ENCODE measurements at places on chromosomes 12 and 14. TPM values are rescaled to one million over a fixed set of nuclear protein-coding genes. Genes with fewer than 3 reads are reported as not detected.
A peak's percentile ranks its signal among the peaks of the same experiment; 100 is the strongest.

DNA sequence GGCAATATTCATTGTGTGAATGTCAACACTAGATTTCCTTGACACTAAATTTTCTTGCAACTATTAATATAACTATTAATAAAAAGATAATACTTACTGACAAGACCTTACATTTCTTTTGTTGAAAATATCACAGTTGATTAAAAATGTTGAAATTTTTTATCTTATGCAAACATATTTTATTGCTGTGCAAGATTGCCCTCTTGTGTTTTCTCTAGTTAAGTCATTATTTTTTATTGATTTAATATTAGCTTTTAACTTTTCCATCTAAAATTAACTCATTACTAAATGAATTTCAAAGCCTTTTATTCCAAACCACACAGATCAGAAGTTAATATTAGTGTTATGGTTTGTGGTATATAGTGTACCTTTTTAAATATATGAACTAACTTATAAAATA is 11.7 kb upstream of the NAA30 start:
- no peaks in the 10 kb centered on the region for H3K36me3 ChIP-seq
- H3K4me3 ChIP-seq: no peak overlapping the region
- no peak overlapping the region for H3K27ac ChIP-seq
- H3K4me1 ChIP-seq: no peaks in the 10 kb centered on the region
- DNase-seq: no peak

GRCh38 chr12:52836491-52837412 is 2.6 kb upstream of the KRT79 start:
- no peaks in the 10 kb centered on the region for H3K36me3 ChIP-seq
- DNase-seq: no peak
- no peak overlapping the region for H3K4me3 ChIP-seq
- no peaks in the 10 kb centered on the region for H3K4me1 ChIP-seq

GRCh38 chr12:115424003-115424402 is 740.0 kb upstream of the TBX3 start:
- no peaks in the 10 kb centered on the region for H3K4me1 ChIP-seq
- no peak overlapping the region for H3K27ac ChIP-seq
- no peaks in the 10 kb centered on the region for H3K36me3 ChIP-seq
- DNase-seq: no peak
- no peaks in the 10 kb centered on the region for H3K27me3 ChIP-seq

- peaks cover 10% of the 10 kb centered on the region for H3K4me1 ChIP-seq
- DNase-seq: no peak
- no peak overlapping the region for H3K4me3 ChIP-seq
Measured at GRCh38 chr14:100007254-100007653, 58.0 kb upstream of the EVL start.

DNA sequence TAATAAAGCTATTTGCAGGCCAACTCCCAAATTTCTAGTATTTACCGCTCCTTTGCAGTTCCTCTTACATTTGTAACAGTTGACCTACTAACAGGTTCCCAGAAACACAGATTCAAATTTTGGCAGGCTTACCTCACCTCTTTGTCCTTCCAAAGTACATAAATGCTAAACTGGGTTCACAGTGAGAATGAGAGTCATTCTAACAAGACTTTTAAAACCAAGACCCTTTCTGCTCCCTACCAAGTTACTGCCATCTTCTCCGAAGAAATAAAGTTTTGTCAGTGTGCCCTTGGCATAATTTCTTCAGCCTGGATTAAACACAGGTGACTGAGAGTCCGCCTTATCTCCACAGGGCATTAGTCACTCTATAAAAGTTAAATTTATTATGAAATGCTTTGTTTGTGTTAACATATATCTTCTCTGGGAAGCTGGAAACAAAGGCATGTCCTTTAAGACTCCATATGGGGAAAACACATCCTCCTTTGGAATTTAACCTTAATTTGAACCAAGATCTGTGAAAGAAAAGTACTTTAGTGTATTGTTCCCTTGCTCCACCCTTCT is 28.2 kb downstream of the FOXA1 start:
- H3K27me3 ChIP-seq: no peaks in the 10 kb centered on the region
- H3K4me1 ChIP-seq: peaks cover 12% of the 10 kb centered on the region
- H3K27ac ChIP-seq: peak overlapping the region; percentile 17
- no peaks in the 10 kb centered on the region for H3K36me3 ChIP-seq

- H3K27ac ChIP-seq: no peak overlapping the region
- H3K4me3 ChIP-seq: no peak overlapping the region
- no peak for DNase-seq
Measured at GRCh38 chr12:45131506-45131905, 80.6 kb upstream of the DBX2 start.

GRCh38 chr14:68476212-68477109 is 316.4 kb downstream of the ZFP36L1 start:
- H3K27ac ChIP-seq: peak overlapping the region; percentile 80
- no peaks in the 10 kb centered on the region for H3K36me3 ChIP-seq
- H3K27me3 ChIP-seq: no peaks in the 10 kb centered on the region
- DNase-seq: peak; percentile 78
- H3K4me3 ChIP-seq: no peak overlapping the region

GRCh38 chr14:24804552-24805212 is 170.7 kb upstream of the GZMB start:
- H3K36me3 ChIP-seq: no peaks in the 10 kb centered on the region
- peaks cover 29% of the 10 kb centered on the region for H3K4me1 ChIP-seq
- H3K4me3 ChIP-seq: no peak overlapping the region
- H3K27me3 ChIP-seq: no peaks in the 10 kb centered on the region

- H3K27ac ChIP-seq: no peak overlapping the region
- peaks cover 16% of the 10 kb centered on the region for H3K27me3 ChIP-seq
- no peaks in the 10 kb centered on the region for H3K36me3 ChIP-seq
Measured at GRCh38 chr12:113980537-113981337, 14.6 kb upstream of the RBM19 start.

- DNase-seq: no peak
- no peaks in the 10 kb centered on the region for H3K36me3 ChIP-seq
- H3K4me3 ChIP-seq: no peak overlapping the region
Measured at GRCh38 chr14:72625689-72626088, 268.2 kb downstream of the DPF3 start.

DNA sequence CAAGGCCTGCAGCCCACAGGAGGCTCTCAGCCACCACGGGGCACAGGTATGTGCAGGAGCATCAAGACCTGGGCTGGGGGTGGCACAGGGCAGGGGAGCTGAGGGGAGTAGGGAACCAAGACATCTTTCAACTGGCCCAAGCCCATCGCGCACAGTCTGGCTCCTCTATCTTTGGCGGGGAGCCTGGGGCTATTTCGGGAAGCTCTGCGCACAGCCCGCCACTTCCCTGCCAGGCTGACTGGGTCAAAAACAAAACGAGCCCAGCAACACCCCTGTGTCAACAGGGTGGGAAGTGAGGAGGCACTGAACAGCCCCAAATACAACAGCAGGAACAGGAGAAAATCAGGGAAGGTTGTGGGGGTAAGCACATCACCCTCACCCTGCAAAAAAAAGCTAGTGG is 83.9 kb downstream of the ARL6IP4 start:
- H3K27me3 ChIP-seq: no peaks in the 10 kb centered on the region
- no peak overlapping the region for H3K4me3 ChIP-seq
- no peaks in the 10 kb centered on the region for H3K36me3 ChIP-seq
- H3K4me1 ChIP-seq: peaks cover 40% of the 10 kb centered on the region
- DNase-seq: no peak
- H3K27ac ChIP-seq: peak overlapping the region; percentile 79

GRCh38 chr12:111270239-111270638 is 98.7 kb downstream of the PHETA1 start:
- DNase-seq: no peak
- no peaks in the 10 kb centered on the region for H3K4me1 ChIP-seq
- H3K27me3 ChIP-seq: no peaks in the 10 kb centered on the region
- H3K27ac ChIP-seq: no peak overlapping the region

GRCh38 chr12:10661338-10661737 is 12.5 kb downstream of the STYK1 start:
- DNase-seq: no peak
- H3K36me3 ChIP-seq: no peaks in the 10 kb centered on the region
- H3K4me3 ChIP-seq: no peak overlapping the region

DNA sequence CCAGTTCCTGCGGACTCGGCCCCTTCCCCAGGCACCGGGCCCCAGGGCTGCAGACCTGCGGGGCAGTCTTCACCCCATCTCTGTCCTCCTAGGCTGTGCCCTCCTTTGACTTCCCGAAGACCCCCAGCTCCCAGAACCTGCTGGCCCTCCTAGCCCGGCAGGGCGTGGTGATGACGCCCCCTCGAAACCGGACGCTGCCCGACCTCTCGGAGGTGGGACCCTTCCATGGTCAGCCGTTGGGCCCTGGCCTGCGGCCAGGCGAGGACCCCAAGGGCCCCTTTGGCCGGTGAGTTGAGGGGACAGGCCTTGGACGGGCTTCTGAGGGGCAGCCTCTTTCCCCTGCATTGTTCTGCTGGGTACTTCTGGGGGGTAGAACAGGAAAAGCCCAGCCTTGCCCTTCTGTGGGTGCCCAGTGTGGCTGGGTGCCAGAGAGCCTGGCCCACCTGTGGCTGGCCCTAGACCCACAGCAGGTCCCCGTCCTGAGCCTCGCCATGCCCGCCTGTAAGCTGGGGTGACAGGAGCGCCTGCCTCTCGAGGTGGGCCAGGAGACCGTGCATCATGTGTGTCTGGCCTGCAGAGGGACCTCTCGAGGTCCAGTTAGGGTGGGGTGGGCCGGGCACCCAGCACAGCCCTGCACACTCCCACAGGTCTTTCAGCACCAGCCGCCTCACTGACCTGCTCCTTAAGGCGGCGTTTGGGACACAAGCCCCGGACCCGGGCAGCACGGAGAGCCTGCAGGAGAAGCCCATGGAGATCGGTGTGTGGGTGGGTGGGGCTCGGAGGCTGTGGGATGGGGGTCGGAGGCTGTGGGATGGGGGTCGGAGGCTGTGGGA is 12.6 kb upstream of the PUS1 start:
- H3K27me3 ChIP-seq: no peaks in the 10 kb centered on the region
- H3K4me1 ChIP-seq: peaks cover 14% of the 10 kb centered on the region
- no peak for DNase-seq
- H3K27ac ChIP-seq: no peak overlapping the region

GRCh38 chr12:12266389-12266872 is 413 bp downstream of the LRP6 start:
- no peak for DNase-seq
- H3K27me3 ChIP-seq: no peaks in the 10 kb centered on the region
- H3K36me3 ChIP-seq: no peaks in the 10 kb centered on the region

- no peak overlapping the region for H3K27ac ChIP-seq
- no peak for DNase-seq
- H3K36me3 ChIP-seq: no peaks in the 10 kb centered on the region
- H3K4me1 ChIP-seq: peaks cover 11% of the 10 kb centered on the region
Measured at GRCh38 chr12:92393504-92393903, 247.9 kb upstream of the BTG1 start.

GRCh38 chr12:19382111-19382526 is 57.2 kb upstream of the AEBP2 start:
- H3K27me3 ChIP-seq: no peaks in the 10 kb centered on the region
- H3K27ac ChIP-seq: no peak overlapping the region
- peak; percentile 40 for DNase-seq
- H3K4me3 ChIP-seq: no peak overlapping the region

- no peak for DNase-seq
- no peak overlapping the region for H3K4me3 ChIP-seq
- peaks cover 26% of the 10 kb centered on the region for H3K36me3 ChIP-seq
- peaks cover 9% of the 10 kb centered on the region for H3K4me1 ChIP-seq
- no peak overlapping the region for H3K27ac ChIP-seq
- no peaks in the 10 kb centered on the region for H3K27me3 ChIP-seq
Measured at GRCh38 chr12:6729186-6729585, 5.3 kb downstream of the COPS7A start.

- no peaks in the 10 kb centered on the region for H3K36me3 ChIP-seq
- H3K27ac ChIP-seq: no peak overlapping the region
- H3K4me3 ChIP-seq: no peak overlapping the region
Measured at GRCh38 chr12:67816269-67816668, 167.7 kb downstream of the DYRK2 start.

DNA sequence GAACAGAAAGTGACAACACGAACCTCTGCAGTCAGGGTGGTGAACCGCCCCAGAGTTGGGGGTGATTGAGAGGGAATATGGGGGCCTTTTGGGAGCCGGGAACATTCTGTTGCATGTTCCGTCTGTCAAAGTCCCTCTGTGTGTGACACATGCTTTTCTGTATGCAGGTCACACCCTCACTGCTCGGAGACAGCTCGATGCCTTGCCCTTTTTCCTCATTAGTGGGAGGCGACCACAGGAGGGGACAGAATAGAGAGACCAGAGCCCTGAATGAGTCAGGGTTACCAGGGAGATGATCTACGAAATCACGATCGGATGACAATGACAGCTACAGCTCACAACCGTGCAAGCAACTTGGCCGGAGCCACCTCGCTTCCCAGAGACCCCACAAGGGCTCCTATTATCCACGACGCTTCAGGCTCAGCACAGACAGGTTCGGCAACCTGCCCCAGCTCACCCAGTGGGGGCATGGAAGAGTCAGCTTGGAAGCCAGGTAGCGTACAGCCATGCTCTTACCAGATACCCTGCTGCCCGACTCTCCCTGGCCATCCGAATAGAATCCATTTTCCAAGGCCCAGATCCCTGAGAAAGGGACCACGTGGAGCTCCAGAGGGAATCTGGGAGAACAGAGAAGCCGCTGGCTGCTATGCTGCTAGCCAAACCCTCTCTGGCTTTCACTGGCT is 38.8 kb downstream of the TESC start:
- H3K4me3 ChIP-seq: no peak overlapping the region
- no peaks in the 10 kb centered on the region for H3K27me3 ChIP-seq
- H3K27ac ChIP-seq: no peak overlapping the region

RGS6 gene
- 1.3 TPM for total RNA-seq

RPS6KL1 gene
- 8.0 TPM for total RNA-seq

TROAP gene
- total RNA-seq: not detected

RTL1 gene
- 0.26 TPM for total RNA-seq

Measured in body of pancreas (tissue), 4 donors.